ENCODE measurements at places on chromosomes 12 and 14. TPM values are rescaled to one million over a fixed set of nuclear protein-coding genes. Genes with fewer than 3 reads are reported as not detected.

GRCh38 chr12:107126796-107127481 is 33.6 kb upstream of the CRY1 start:
- H3K4me3 ChIP-seq: no peak overlapping the region
- DNase-seq: no peak
- peaks cover 12% of the 10 kb centered on the region for H3K27me3 ChIP-seq
- no peaks in the 10 kb centered on the region for H3K4me1 ChIP-seq

DNA sequence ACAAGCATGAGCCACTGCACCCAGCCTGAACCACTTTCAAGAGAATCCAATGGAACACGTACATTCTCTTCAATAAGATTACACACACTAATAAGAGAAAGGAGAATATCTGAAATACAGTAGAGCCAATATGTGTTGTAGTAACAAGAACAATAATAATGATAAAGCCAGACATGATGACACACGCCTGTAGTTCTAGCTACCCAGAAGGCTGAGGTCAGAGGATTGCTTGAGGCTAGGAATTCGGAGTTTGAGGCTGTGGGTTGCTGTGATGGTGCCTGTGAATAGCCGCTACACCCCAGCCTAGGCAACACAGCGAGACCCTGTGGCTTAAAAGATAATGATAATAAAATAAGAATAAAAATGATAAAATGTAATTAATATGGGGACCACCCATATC is 15.6 kb downstream of the APOBEC1 start:
- no peak for DNase-seq
- H3K36me3 ChIP-seq: no peaks in the 10 kb centered on the region
- H3K4me1 ChIP-seq: no peaks in the 10 kb centered on the region
- H3K27me3 ChIP-seq: no peaks in the 10 kb centered on the region

GRCh38 chr14:20438664-20439063 is 2.7 kb upstream of the KLHL33 start:
- peaks cover 22% of the 10 kb centered on the region for H3K4me1 ChIP-seq
- no peak overlapping the region for H3K4me3 ChIP-seq
- DNase-seq: no peak
- H3K27me3 ChIP-seq: no peaks in the 10 kb centered on the region

DNA sequence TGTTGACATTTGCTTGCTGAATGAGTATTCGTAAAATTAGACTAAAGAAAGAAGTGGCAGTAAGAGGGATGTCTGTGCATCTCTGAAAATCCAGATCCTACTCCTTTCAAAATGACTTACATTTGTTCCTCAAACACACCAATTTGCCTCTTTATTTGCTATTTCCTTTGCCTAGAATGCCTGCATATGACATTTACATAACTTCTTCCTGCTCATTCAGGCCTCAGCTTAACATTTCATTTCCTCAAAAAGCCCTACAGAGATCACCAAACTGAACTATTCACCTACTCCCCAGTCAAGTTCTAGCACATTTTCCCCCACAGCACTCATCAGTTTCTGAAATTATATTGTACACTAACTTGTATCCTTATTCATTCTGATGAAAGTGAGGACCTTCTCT is 907.2 kb downstream of the LRFN5 start:
- H3K27me3 ChIP-seq: no peaks in the 10 kb centered on the region
- no peaks in the 10 kb centered on the region for H3K36me3 ChIP-seq
- H3K4me1 ChIP-seq: no peaks in the 10 kb centered on the region
- no peak for DNase-seq

GRCh38 chr12:31896514-31897039 is 62.6 kb upstream of the RESF1 start:
- H3K4me1 ChIP-seq: peaks cover 49% of the 10 kb centered on the region
- DNase-seq: peak; percentile 94
- peak overlapping the region; percentile 43 for H3K4me3 ChIP-seq
- no peaks in the 10 kb centered on the region for H3K27me3 ChIP-seq

- H3K27ac ChIP-seq: no peak overlapping the region
- no peaks in the 10 kb centered on the region for H3K4me1 ChIP-seq
- peaks cover 2% of the 10 kb centered on the region for H3K27me3 ChIP-seq
- no peak for DNase-seq
- no peak overlapping the region for H3K4me3 ChIP-seq
These were observed 36.6 kb downstream of the NID2 start for GRCh38 chr14:52032204-52032801.

DNA sequence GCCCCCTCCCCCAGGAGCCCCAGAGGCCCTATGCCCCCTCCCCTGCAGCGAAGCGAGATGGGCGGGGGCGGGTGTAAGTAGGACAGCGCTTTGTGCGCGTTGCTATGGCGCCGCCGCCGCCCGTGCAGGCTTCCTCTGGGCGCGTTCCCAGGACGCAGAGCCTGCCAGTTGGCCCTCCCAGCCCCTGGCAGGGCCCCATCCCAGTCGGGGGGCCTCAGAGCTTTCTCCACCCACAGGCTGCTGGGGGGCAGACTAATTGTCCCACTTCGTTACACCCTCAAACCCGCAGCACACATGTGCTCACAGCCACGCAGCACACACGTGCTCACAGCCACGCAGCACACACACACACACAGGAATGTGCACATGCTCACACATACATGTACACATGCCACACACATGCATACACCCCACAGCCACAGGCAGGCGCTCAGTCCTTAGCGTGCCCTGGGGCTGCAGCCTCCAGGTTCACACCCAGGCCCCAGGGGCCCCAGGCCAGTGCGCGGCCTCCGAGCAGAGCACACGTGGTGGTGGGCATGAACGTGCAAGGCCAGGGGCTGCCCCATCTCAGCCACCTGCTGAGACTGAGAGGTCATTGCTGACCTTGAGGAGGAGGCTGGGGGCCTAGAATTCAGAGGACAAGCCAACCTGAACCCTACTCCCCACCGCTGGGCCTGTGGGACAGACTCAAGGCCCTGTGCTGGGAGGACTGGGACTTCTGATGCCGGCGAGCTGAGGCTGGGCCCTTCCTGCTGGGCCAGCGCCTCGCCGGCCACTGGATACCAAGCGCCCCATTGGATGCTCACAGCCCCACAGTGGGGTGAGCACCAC is 15.6 kb downstream of the TRMT61A start:
- H3K27ac ChIP-seq: no peak overlapping the region
- no peaks in the 10 kb centered on the region for H3K36me3 ChIP-seq
- no peak for DNase-seq

DNA sequence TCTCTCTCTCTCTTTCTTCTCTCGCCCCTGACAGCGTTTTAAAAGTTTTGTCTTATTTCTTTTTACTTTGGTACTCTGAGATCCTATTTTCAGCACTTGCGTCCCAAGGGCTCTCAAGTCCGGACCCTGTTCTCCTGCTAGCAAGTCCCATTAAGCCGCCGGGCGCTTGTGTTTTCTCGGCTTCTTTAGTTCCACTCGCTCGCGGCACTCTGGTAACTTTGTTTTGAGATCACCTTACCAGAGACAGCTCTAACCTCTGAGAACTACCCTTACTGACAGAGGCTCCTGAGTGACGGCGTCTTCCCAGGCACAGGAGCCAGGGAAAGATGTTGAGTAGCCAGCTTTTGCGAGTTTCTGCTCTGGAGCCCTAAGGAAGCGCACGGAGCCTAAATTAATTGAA is 2.7 kb upstream of the MYF5 start:
- no peaks in the 10 kb centered on the region for H3K4me1 ChIP-seq
- no peaks in the 10 kb centered on the region for H3K36me3 ChIP-seq
- peaks cover 35% of the 10 kb centered on the region for H3K27me3 ChIP-seq
- H3K4me3 ChIP-seq: no peak overlapping the region

DNA sequence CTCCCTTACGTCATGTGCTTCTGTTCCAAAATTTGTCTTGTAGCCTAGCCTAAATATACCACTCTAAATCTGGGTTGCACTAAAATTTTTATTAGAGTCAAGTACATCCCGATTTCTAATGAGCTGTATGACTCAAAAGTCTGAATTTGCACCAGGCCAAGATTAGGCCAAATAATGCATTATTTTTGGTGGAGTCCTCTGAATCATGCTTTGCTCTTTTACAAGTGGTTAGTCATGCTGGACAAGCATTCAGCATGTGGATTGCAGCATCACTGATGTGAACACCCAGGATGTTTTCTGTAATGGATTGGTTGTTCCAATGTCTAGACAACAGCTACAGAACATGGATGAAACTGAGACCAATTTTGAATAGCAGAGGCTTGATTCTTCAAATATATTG is 23.7 kb downstream of the HEBP1 start:
- H3K4me1 ChIP-seq: no peaks in the 10 kb centered on the region
- DNase-seq: no peak
- peaks cover 35% of the 10 kb centered on the region for H3K36me3 ChIP-seq
- no peak overlapping the region for H3K4me3 ChIP-seq

SIRT4 gene
- 2.7 TPM for total RNA-seq

DNA sequence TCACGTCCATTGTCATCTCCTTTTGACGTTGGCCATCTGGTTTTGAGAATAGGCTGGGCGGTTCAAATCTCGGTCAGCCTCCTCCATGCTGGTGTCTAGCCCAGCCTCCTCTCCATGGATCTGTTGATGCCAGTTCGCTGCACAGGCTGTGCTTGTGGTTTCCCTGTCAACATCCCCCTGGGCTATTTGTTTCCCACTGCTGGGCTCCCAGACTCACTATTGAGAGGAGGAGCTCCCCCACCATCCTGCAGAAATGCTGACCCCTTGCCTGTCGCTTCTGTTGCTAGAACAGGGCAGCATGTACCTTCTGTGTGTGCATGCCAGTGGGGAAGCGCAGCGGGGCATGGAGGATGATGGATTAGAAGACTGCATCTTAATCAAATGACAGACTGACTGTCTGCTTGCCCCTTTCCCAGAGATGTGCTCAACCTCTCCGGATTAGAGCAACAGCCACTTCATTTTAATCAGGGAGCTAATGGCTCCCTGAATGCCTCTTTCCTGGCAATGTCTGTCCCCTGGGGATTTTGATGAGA is 170.5 kb downstream of the TSPAN9 start:
- DNase-seq: no peak
- no peak overlapping the region for H3K4me3 ChIP-seq
- peaks cover 5% of the 10 kb centered on the region for H3K4me1 ChIP-seq
- H3K27ac ChIP-seq: no peak overlapping the region

TEX52 gene
- 0.36 TPM for total RNA-seq

EFS gene
- total RNA-seq: not detected

LHX5 gene
- not detected for total RNA-seq

- peak; percentile 99 for DNase-seq
- no peaks in the 10 kb centered on the region for H3K27me3 ChIP-seq
- H3K4me3 ChIP-seq: peak overlapping the region; percentile 92
- H3K27ac ChIP-seq: peak overlapping the region; percentile 93
These were observed 646 bp upstream of the CORO1C start for GRCh38 chr12:108731866-108732461.

GRCh38 chr14:81315341-81315740 is 84.8 kb downstream of the STON2 start:
- H3K27ac ChIP-seq: no peak overlapping the region
- no peak for DNase-seq
- H3K36me3 ChIP-seq: no peaks in the 10 kb centered on the region
- no peaks in the 10 kb centered on the region for H3K27me3 ChIP-seq
- H3K4me1 ChIP-seq: no peaks in the 10 kb centered on the region

DNA sequence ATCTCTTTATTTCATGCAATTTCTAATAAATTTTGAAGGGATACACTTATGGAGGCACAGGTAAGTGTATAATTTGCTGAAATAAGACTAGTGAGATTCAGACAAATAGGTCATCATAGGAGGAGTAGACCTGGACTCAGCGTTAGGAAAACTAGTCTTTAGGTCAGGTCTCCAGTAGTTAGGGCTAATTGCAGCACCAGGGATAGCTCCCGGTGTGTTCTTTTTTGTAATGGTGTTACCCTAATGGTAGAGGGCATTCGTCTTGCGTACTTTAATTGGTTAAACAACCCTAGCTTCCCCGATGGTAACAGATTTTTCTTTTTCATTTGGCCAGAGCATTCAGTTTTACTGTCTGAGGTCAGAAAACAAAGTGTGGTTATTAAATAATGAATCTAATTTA is 64.9 kb downstream of the ARID2 start:
- H3K36me3 ChIP-seq: peaks cover 10% of the 10 kb centered on the region
- peaks cover 16% of the 10 kb centered on the region for H3K4me1 ChIP-seq
- H3K4me3 ChIP-seq: no peak overlapping the region
- H3K27me3 ChIP-seq: no peaks in the 10 kb centered on the region

CLEC2A gene
- not detected for total RNA-seq

- DNase-seq: peak; percentile 52
- peak overlapping the region; percentile 25 for H3K27ac ChIP-seq
- H3K36me3 ChIP-seq: peaks cover 10% of the 10 kb centered on the region
- peaks cover 14% of the 10 kb centered on the region for H3K4me1 ChIP-seq
- peaks cover 18% of the 10 kb centered on the region for H3K27me3 ChIP-seq
- H3K4me3 ChIP-seq: peak overlapping the region; percentile 66
These were observed 901 bp downstream of the B3GNT4 start for GRCh38 chr12:122204167-122205052.

CD4 gene
- 14.1 TPM for total RNA-seq

DNA sequence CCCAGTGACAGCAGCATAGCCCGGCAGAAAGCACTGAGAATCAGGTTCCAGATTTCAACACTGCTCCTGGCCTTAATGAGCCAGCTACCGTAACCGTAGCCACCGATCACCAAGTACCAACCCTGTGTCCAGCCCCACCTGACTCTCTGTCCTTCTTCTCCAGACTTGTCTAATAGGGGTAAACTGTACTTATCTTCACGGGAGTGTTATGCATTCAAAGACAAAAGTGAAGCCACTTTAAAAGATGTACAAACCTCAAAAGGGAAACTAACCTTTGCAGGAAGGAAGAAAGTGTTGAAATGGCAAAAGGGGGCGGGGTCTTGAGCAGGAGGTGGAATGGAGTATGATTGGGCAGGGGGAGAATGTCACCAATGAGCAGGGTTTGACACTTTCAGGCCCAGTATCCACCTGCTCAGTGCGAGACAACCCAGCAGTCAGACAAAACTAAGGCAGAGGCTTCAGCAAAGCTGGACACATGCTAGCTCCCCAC is 226.1 kb downstream of the CHST11 start:
- peak; percentile 93 for DNase-seq
- peak overlapping the region; percentile 76 for H3K4me3 ChIP-seq
- H3K4me1 ChIP-seq: peaks cover 78% of the 10 kb centered on the region
- peaks cover 4% of the 10 kb centered on the region for H3K36me3 ChIP-seq

MMAB gene
- 60.5 TPM for total RNA-seq

Measured in activated CD8-positive, alpha-beta T cell treated with anti-CD3 and anti-CD28 coated beads for 36 hours (primary cell).